ENCODE measurements at places on chromosomes 3 and 15.

GRCh38 chr15:39931615-39932014 is 2.3 kb upstream of the EIF2AK4 start:
- DNase-seq: no peak

DNA sequence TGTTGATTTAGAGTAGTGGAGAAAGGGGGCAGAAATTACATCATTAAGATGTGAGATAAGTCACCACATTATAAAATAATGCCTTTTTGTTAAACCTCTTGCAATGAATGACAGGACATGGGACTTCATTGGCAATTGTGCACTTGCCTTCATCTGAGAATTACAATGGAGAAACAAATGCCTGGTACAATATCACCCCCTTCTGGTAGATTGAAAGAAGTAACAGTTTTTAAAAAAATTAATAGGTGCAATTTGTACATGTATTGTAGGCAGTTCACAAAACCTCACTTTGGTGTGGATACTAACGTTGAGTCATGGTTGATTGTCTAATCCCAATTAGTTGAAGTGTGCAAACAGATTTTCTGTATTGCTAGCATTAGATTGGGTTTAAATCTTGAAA is 4.6 kb upstream of the P2RY14 start:
- DNase-seq: peak; percentile 54

GRCh38 chr3:41265011-41265545 is 65.8 kb downstream of the CTNNB1 start:
- peak; percentile 42 for DNase-seq

DNA sequence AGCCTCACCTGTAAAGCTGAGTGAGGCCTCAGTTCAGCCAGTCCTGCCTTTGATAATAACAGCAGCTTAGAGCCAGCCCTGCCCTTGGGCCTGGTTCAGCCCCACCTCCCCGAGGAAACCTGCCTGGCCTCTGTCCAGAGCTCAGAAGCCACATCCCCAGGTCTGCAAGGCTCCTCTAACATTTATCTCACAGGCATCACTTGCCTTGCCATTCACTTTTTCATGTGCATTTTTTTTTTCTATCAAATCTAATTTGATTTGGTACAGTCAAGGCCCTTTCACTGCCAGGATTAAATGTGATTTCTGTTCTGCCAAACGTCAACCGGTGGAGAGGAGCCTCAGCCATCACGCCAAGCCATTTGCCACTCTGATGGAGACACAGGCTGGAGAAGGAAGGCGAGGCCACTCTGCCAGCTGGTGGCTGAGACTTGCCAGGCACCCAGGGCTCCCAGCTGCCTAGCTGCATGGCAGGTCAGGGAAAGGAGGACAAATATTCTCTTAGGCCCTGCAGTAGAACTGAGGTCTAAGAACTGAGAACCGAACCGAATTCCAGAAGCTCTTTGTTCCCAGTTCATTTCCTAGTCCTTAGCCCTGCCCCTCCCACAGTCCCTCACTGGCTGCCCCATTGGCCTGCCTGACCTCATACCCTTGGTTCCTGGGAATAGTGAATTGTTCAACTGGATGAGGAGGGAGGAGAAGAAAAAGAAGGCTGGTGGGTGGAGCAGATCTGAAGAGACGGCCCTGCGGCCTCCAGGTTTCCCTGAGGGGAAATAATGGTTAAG is 76.4 kb downstream of the SPSB4 start:
- no peak for DNase-seq

GRCh38 chr3:183931881-183932280 is 47.2 kb upstream of the PARL start:
- DNase-seq: no peak

DNA sequence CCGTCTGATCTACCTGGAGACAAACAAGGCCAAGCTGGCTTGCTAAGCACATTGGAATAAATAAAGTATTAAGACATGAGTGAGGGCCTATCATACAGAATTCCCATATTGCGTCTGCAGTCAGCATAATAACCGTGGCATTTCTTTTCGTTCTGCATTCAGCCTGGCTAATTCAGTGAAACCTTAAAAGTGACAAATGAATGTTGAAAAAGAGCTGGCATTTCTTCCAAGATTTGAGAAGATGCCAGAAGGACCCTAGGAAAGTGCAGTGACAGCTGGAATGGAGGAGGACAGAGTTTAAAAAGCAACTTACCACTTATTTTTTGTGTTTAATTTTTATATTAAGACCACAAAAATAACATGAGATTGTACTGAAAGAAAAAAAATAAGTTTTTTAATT is 67.1 kb downstream of the SUCLG2 start:
- no peak for DNase-seq

DNA sequence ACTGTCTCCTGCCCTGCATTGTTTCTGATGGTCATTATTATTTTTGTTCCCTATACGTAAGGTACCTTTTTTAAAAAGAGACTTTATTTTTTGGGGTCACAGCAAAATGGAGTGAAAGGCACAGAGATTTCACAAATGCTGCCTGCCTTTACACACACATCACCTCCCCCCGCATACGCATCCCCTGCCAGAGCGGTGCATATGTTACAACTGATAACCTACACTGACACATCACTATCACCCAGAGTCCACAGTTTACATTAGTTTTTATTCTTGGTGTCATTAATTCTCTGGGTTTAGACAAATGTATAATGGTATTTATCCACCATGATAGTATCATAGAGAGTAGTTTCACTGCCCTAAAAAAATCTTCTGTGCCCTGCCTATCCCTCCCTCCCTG is 43.6 kb upstream of the KLF13 start:
- DNase-seq: no peak

DNA sequence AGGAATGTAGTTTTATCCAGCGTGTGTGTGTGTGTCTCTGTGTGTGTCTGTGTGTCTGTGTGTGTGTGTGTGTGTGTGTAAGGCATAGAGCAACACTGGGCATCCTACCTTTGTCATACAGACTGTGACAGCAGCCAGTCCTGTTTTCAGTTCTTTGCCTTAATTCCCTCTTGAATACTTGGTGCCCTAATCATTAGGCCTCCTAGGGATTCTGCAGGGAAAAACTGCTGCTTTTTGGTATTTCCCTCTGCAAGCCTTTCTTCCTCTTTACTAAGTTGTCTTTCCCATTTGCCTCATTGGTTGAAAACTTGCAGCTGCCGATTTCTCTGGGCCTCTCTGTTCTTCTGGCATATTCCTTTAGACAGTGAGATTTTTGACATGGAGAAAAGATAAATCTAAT is 9.2 kb downstream of the SLC25A36 start:
- no peak for DNase-seq

GRCh38 chr15:43260011-43260615 is 6.6 kb downstream of the TGM5 start:
- no peak for DNase-seq

- no peak for DNase-seq
Observed at GRCh38 chr3:114327665-114328064, 33.8 kb downstream of the TIGIT start.

- DNase-seq: no peak
Observed at GRCh38 chr3:118782755-118783202, 251.9 kb downstream of the IGSF11 start.

DNA sequence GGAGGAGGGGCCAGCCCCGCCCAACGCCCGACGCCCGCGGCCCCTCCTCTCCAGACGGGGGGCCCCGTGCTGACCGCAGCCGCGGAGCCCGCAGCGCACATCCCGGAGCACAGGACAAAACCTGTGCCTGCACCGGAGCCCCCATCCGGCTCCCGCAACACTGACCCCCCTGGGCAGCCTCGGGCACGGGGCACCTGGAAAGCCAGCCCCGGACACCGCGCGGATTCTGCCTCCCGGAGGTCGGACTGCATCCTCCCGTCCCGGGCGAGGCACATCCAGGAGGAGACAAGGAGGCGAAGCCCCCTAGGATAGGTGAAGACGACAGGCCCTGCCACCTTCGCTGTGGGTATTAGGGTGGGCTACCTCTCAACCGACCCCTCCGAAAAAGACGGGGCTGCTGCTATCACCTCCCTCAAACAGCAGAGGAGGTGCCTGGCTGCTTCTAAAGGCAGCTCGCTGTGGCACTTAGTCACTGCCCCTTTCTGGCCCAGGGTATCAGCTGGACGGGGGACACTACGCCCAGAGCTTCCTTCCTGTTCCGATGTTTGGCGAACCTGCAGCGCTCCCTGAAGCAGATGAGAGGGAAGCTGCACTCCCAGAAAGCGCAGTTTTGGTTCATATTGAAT is 10.6 kb downstream of the XXYLT1 start:
- DNase-seq: no peak

DNA sequence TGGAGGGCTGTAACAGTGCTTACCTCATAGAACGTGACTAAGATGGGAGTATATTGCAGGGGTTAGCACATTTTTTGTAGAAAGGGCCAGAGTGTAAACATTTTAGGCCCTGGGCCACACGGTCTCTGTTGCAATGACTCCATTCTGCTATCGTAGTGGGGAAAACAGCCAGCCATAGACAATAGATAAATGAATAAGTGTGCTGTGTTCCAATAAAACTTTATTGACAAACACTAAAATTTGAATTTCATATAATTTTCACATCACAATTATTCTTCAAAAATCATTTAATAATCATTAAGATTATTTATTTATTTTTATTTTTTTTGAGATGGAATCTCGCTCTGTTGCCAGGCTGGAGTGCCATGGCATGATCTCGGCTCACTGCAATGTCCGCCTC is 478.6 kb downstream of the SHQ1 start:
- no peak for DNase-seq

GRCh38 chr15:63372753-63373152 is 8.9 kb downstream of the CA12 start:
- peak; percentile 60 for DNase-seq

GRCh38 chr3:32397941-32398340 is 6.3 kb downstream of the CMTM7 start:
- no peak for DNase-seq
